ENCODE measurements at places on chromosomes 7 and 10.

DNA sequence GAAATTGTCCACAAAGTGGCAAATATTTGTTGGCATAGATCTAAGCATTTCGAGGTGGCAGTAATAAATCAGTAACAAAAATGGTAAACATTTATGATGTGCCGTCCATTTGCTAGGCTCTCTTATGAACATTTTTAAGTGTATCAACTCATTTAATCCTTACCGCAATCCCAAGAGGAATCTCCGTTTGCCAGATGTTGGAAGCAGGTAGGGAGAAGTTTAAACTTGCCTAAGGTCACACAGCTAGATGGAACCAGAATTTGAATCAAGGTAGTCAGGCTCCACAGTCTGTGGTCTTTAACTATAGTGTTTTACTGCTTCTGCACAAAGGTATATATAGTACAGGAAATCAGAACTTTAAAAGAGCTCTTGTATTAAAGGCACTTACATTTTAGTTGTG, 2.6 kb downstream of the MKLN1 start:
- no peak for DNase-seq

DNA sequence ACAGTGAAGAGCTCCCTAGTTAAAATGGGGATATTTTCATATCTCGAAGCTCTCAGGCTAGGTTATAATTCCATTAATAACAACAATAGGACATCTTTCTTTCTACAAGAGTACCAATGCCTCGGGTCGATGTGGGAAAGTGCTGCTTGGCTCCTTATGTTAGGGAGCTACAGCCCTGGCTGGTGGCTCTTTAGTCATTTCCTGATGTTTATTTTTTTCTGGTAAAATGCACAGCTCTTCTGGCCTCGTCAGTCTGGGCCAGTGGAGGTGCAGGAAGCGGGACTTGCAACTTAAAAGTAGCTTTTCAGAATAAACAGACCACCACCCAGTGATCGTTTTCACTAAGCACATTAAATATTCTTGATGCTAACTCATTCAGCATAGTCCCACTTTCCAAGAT, 58.3 kb downstream of the MKX start:
- DNase-seq, result no peak

DNA sequence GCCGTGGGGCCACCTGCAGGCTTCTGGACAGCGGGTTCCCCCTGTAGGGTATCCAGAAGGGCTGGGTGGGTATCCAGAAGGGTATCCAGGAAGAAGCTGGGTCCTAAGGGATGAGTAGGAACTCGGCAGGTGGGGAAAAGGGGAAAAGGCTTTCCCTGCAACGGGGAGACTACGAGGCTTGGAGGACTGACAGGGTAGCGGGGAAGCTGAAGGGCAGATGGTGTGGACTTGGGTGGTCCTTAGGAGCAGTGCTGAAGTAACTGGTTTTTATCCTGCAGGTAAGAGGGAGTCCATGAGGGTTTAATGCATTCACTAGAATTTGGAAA, 525 bp downstream of the UBE2D4 start:
- DNase-seq, result no peak

DNA sequence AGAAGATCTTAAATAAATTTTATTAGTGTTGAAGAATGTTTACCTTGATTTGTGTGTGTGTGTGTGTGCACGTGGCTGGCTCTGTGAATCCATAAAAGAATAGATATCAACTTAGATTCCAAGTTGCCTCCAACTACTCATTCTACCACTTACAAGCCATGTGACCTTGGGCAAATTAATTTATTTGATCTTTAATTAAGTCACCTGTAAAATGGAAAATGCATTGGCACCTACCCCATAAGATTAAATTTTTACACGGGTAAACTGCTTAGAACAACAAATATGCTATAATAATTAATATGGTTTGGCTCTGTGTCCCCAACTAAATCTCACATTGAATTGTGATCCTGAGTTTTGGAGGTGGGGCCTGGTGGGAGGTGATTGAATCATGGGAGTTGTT, 604.9 kb upstream of the NRG3 start:
- DNase-seq, result no peak

GRCh38 chr10:117541909-117542705, 439 bp upstream of the EMX2 start:
- no peak for DNase-seq

- DNase-seq, result no peak
These were observed 59.7 kb downstream of the ZNF365 start for GRCh38 chr10:62433901-62434300.

- DNase-seq, result no peak
These were observed 130.1 kb downstream of the TNS3 start for GRCh38 chr7:47451851-47452205.

GRCh38 chr7:106125417-106125816, 13.3 kb upstream of the SYPL1 start:
- no peak for DNase-seq

- DNase-seq, result no peak
These were observed 110.6 kb downstream of the ZMIZ1 start for GRCh38 chr10:79179164-79179956.

GRCh38 chr10:119313644-119314043, 106.3 kb downstream of the GRK5 start:
- no peak for DNase-seq

DNA sequence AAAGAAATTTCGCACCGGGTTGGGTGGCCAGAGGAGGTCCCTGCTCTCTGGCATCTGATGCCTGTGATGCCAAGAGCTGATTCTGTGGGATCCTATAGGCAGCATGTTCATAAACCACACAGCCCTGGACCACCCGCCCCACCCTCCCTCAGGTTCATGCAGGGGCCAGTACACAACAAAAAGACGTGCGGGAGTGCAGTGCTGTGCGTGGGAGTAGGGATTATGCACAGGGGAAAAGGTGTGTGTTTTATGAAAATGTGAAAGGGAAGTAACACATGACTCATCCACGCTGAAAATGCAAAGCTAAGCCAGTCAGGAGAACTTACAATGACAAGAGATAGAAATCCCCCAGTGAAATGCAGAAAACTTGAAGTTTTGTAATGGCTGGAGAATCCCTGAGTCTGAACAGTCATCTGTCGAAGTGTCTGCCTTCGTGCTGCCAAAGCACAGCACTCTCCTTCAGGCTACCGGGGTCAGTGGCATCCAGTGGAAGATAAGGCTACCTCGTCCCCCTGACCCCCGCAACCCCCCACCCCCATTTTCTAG, 1.1 kb downstream of the KIAA1217 start:
- no peak for DNase-seq

DNA sequence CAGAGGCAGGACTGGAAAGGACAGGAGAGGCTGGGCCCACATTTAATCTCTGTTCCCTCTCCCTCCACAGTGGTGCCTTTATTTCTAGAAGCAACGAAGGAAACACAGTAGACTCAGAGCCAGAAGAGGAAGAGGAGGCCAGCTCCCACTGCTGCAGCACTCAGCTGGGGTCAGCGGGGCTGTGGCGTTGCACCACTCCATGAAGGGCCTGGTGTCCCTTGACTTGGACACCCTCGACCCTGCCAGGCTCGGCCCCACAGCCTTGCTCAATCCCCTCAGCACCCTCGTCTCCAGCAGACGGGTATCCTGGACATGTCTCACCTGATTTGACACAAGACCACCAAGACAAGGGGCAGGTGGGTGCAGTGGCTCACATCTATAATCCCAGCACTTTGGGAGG, 38.8 kb downstream of the PRKAG2 start:
- DNase-seq, result no peak

DNA sequence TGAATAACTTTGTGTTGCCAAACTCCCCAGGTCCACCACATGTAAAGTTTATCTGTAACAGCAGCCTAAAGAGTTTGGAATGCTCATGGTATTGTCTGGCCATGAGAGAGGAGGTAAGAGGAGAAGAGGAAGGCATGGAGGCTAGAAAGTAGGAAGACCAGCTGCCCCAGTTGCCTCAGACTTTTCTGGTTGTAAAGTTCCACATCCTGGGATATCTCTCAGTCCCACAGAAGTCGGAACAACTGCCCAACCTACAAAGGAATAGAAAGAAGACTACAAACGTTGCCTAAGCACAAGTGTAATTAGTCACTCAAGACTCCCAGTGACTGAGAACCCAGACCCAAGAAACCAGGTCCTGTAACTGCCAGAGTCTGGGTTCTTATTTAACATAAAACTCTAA, 47.3 kb downstream of the CREB3L2 start:
- DNase-seq, result no peak

DNA sequence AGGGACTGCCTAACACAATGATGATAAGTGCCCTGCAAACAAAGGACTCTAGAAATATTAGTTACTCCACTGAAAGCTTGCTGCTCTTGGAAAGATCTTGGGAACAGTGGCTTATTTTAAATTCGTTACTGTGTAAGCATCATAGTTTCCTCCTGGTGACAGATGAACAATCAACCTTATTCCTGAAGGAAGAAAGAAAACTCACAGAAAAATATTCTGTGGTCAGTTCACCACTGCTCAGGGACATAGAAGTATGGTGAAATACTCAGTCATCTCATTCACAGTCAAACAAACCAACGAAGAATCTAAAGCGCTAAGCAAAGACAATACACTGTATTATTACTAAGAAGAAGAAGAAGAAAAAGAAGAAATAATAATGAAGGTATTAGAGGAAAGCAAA, 27.8 kb downstream of the MKX start:
- DNase-seq, result no peak

DNA sequence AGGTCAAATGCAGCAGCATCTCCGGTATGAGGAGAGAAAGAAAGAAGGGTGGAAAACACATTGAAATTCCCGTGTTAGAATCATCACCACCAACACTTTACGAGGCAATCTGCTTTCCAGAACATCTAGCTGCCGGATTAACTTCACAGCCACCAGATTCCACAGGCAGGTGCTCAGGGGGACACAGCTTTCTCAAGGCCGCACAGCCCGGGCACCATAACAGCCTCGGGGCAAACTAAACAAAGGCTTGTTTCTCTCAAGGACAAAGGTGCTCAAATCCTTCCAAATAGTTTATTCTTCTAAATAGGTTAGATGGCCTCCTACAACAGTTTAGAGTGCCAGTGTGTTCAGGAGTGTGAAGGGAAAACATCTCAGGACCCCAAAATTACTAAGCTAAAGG, 156.3 kb downstream of the DIP2C start:
- DNase-seq, result no peak

DNA sequence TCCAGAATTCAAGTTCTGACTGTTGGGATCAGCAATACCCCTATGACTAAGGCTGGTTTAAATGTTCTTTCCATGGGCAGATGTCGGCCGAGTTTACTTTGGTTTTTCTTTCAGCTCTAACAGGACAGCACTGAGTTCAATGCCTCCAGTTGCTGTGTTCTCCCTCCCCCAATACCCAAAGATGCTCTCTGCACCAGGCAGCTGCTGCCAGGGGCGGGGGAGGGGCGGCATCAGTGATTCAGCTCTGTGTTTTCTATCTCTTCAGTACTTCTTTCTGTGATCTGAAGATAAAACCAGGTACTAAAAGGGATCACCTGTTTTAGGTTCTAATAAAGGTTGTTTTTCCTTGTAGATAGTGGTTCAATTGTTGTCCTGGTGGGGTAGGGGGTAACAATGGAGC, 576.7 kb upstream of the POT1 start:
- DNase-seq, result no peak

DNA sequence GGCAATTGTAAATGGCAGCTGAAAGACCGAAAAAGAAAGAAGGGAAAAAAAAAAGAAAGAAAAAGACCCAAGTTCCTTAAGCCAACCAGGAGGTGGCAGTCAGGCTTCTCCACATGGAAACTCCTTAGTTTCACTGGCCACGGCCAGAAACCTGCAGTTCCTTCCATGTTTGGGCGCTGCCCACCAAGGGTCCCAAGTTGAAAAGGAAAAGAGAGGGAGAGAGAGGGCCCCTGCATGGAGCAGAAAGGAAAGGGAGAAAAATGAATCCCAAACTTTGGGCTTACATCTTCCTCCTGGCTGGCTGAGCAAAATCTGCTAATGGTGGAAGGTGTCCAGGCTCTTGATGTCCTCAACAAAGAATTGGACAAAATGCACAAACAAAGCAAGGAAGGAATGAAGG, 31.8 kb upstream of the ABCA13 start:
- DNase-seq, result no peak

- DNase-seq, result no peak
These were observed 614.7 kb downstream of the DNAJB6 start for GRCh38 chr7:157951300-157952049.

GRCh38 chr7:137875746-137876145, 29.0 kb upstream of the DGKI start:
- no peak for DNase-seq

- DNase-seq, result no peak
These were observed 47.4 kb downstream of the GRB10 start for GRCh38 chr7:50735333-50735732.

DNA sequence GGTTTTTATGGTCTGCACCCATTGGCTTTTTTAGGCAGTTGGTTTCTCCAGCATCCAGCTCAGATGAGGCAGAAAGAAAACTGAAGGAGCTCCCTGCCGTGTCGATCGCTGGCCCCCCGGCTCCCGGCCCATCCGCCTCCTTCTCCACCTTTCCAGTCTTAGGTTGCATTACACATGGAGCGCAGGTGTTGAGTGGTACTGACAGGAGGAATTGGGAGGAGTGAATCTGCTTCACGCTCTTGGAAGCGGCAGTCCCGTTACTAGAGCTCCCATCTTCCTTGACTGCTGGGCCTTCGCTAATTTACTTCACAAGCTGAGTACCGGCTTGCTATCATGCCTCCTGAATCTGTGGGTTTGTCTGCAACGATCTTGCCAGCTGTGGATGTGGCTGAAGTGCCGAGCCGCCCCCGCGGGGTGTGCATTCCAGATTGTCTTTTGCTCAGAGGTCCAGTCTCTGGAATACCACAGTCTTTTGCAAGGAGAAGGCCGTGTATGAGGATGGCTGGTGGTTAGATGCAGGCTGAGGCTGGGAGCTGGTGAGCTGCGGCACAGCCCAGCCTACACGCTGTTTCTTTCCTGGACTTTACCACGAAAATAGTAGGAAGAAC, 17.1 kb downstream of the IQCE start:
- no peak for DNase-seq

DNA sequence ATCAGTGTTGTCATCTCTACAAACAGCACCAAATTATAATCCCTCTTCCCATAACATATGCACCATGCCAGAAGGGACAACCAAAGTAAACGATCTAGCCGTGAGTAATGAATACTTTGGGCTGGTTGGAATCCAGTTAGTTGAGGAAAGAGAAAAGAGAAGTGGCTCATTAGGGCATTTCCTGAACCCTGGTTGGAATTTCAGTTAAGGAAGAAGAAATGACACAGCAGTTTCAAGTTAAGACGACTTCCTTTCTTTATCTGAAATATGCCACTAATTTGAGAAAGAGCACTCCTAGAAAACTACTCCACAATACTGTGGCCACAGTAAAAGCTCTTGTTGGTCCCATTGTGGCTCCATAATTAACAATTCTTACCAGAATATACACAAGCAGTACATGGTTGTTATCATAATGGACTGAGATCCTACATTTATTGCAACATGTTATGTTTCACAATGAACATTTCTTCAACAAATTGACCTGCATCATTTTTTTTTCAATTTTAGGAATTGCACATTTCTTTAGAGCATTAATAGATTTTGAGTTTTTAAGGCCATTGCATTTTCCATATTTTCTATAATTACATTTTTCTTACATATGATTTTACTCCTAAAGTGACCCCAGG, at the start of gene TFEC:
TSS of gene TFEC (minus strand) at position 113 of the 626 bp plus-strand sequence. CDS start 46,322 bp downstream, outside the sequence.
- DNase-seq, result no peak

DNA sequence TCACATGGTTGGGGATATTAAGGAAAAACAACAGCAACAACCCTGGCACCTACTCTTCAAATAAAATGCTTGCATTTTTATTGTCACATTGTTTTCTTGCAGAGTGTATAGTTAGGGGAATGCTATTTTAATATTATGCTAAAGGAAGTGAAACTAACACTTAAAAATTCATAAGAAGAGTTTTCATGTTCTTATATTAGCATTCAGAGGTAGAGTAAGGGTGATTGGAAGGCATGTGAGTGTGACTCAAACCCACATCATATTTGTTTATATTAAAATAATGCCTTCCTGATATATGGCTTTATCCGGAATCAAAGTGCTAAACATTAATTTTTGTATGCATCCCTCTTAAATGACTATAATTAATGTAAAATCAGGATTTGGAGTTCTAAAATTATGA, 59.8 kb upstream of the TES start:
- no peak for DNase-seq

Data from ascending aorta (tissue), 2 donors.